ENCODE measurements at places on chromosomes 5 and 9.

GRCh38 chr9:130265431-130266235 is at the start of gene HMCN2:
HMCN2 (plus strand) TSS chr9:130265760; CDS start chr9:130265879, 119 bp downstream.
- no peak for DNase-seq

GRCh38 chr9:86241216-86241615 is 18.2 kb downstream of the C9orf153 start:
- no peak for DNase-seq

DNA sequence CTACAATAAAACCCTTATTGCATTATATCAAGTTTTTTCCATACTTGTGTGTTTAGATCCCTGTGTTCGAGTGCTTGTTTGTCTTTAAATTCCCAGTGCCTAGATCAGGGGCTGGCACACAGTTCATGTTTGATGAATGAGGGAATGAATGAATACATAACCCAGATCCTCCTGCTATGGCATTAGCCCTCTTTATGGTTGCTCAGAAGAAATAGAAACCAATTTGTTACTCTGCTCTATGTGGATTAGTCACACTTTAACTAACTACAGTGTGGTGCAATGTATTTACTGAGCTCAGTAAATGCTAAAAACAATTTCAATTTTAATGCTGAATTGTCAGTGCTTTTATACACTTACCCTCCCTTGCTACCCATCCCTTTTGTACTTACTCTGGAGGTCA is 16.4 kb upstream of the GALNT10 start:
- no peak for DNase-seq

DNA sequence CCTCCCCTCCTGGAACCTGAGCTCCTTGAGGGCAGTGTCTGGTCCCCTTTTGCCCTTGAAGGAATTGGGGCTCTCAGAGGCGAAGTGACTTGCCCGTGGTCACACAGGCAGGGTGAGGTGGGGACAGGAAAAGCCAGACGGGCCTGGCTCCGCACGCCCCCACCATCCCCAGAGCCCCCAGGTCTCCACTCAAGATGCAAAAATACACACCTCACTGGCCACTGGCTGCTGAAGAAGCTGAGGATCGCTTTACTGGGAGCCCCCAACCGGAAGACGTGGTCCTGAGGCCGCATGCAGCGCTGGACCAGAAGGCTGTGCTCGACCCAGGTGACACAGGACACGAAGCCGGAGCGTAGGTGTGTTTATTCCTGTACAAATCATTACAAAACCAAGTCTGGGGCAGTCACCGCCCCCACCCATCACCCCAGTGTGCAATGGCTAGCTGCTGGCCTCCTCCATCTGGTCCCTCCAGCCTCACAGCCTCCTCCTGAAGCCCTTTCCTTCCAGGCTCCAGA is 7.6 kb upstream of the AK1 start:
- DNase-seq = no peak

- DNase-seq = no peak
Measured at GRCh38 chr9:89781838-89782540, 177.2 kb downstream of the GADD45G start.

DNA sequence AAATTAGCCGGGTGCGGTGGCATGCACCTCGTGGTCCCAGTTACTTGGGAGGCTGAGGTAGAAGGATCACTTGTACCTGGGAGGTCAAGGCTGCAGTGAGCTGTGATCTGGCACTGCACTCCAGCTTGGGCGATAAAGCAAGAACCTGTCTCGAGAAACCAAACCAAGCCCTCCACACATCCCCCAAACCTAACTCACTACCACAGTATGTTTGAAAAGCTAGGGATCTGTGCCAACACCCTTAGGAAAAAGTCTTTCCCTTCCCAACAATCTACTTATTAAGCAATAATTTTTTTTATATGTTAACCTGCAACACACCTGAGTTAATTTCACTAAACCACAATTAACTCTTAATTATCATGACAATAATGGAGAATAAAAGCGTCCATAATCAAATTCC is 2.2 kb downstream of the UBTD2 start:
- no peak for DNase-seq

- DNase-seq = no peak
Measured at GRCh38 chr5:93479982-93480509, 101.0 kb downstream of the NR2F1-AS1 start.

DNA sequence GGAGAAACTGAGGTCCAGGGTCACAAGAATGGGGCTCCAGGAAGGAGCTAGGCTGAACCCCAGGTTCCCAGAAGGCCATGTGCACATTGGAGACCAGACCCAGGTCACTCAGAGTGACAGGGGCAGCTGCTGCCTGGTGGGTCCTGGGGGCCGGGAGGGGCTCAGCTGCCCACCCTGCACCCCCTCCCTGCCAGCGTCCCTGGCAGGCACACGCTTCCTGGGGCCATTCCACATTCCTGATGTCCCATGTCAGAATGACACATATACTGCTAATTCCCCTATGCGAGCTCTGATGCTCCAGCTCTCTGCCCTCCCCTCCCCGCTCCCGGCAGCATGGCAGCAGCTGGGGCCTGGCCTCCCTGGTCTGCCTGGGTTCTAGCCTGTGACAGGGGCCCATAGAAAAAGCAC is 14.0 kb downstream of the FGFR4 start:
- no peak for DNase-seq

- DNase-seq = no peak
Measured at GRCh38 chr9:71747576-71747975, 20.7 kb downstream of the CEMIP2 start.

DNA sequence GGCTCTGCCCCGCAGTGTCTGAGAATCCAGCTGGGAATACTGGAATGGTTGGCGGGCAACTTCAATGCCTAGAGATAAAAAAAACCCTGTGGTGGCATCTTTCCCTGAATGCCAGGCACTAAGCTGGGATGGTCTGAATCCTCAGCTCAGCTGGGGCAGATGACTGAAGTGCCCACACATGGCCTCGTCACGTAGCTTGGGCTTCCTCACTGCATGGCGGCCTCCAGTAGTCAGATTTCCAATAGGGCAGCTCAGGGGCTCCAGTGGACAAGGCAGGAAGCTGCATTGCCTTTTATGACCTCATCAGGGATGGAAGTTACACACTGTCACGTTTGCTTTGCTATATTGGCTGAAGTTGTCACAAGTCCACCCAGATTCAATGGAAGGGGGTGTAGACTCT is 24.3 kb upstream of the FUBP3 start:
- no peak for DNase-seq

DNA sequence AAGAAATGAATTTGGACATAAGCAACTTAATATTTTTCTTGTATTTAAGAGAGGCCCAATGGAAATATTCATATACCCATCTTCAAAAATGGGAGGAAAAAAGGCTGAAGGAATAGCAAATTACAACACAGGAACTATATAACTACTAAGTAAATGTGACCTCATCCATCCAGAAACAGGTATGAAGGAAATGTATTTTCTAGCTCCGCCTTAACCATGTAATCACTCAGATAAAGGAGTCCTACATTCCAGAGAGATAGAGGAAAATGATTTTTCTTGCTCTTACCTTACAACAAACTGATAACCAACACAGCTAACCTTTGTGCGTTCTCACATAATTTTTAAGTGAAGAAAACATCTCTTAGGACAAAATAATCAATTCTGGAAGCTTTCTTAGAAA is 96.5 kb downstream of the NR6A1 start:
- no peak for DNase-seq

DNA sequence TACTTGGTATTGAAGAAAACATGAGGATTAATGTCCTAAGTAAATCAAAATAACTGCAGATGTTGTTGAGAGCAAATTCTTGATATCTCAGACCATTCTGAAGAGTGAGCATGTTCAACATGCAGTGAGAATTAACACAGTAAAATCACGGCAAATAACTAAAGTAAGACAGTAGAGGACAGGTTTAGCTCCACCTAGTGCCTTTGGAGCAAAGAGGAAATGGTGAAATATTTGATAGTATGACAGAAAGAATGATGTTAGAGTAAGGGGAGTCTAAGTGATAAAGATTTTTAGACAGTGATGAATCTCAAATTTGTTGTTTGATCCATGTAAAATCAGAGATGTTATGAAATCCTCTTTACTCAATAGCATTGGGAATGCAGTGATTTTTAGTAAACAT is 424.2 kb downstream of the TMEM161B start:
- no peak for DNase-seq

- no peak for DNase-seq
Measured at GRCh38 chr9:34408173-34408572, 31.5 kb upstream of the MYORG start.

DNA sequence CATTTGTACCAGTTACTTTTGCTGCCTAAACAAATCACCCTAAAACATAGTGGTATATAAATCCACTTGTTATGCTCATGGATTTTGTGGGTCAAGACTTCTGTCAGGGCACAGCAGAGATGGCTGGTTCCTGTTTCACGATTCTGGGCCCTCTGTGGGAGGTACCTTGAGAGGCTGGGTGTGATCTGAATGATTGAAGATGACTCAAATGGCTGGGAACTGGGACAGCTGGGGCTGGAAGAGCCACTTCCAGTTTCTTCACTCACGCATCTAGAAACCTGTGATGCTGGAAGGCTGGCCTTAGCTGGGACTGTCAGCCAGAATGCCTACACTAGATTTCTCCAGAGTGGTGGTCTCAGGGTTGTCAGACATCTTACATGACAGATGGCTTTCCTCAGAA is 88.1 kb downstream of the KIF4B start:
- DNase-seq = no peak

All from activated T-helper 9 cell treated with anti-CD3 and anti-CD28 coated beads, Interleukin-2, amount 50 U/mL, for 16 hours (primary cell).